Stimulated activated CD8-positive, alpha-beta memory T cell treated with anti-CD3 and anti-CD28 coated beads, Interleukin-15, amount 100 ng/mL, for 48 hours (primary cell): ENCODE measurements at places on chromosomes 3 and 15.

- DNase-seq: no peak
Observed at GRCh38 chr3:72044231-72044855, 259.4 kb upstream of the PROK2 start.

DNA sequence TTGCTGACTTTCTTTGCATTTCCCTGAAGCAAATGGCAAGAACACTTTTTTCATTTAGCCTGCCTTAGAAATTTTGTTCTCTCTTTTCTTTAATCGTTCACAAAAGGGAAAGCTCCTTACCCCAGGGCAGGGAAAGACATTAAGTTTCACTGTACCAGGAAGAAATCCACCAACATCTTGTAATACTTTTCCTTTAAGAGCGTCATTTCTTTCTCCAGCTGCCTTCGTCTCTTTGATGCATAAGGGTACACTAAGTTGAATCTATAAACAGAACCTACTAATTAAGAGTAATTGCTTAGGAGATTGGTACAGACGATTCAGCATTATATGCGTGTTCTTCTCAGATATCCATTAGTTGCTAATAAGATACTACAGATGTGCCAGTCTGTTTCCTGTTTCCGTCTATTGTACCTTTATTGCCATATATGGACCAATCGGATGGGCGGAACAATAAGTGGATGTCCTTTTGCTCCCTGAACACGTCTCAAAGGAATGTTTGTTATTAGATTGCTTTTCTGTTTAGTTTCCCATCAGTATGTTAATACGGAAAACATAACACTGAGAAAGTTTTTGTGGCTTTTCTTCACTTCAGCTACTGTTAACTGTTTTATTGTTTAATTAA, 276.7 kb upstream of the RARB start:
- DNase-seq: no peak

DNA sequence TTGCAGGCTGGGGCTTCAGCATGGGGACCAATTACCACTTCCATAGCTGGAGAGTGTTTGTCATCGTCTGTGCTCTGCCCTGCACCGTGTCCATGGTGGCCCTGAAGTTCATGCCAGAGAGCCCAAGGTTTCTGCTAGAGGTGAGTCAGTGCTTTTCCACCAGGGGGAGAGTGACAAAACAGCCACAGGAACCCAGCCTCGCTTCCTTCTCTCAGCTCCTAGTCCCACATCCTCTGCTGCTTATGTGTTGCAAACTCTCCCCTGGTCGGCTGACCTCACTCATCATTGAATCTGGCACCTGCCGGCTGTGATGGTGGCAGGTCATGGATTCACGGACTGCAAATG, 158.3 kb downstream of the SV2B start:
- no peak for DNase-seq

- DNase-seq: no peak
Observed at GRCh38 chr15:55685286-55685685, 57.7 kb downstream of the PRTG start.

- DNase-seq: no peak
Observed at GRCh38 chr3:149120051-149120972, 9.1 kb upstream of the HPS3 start.

DNA sequence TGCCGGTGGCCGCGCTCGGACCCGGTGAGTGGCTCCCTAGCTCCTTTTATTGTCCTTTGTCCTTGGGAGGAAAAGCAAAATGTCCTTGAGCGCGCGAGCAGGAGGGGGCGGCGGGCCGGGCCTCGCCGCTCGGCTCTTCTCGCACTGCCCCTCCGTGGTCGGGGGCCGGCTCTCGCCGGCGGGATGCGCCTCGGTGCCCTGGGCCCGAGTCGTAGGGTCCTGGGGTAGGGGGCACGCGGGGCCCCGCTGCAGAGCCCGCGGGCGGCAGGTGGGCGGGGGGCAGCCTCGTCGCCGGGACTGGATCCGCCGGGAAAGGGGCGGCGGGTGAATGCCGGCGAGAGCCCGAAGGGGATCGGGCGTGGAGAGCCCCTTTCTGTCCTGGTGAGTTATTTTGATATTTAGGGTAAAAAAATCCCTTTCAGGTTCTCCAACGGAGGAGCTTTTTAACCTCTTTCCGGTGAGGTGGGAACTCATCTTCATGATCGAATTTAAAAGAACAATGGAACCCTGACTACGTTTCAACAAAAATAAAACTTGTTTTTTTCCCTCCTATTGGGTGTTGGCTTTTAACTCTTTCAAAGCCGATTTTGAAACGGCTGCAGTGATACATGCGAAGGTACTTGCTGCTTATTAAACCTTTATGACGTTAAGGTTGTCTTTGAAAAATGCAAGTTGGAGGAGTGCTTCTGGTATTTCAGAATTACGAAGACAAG, 16.8 kb upstream of the CHD2 start:
- DNase-seq: no peak

DNA sequence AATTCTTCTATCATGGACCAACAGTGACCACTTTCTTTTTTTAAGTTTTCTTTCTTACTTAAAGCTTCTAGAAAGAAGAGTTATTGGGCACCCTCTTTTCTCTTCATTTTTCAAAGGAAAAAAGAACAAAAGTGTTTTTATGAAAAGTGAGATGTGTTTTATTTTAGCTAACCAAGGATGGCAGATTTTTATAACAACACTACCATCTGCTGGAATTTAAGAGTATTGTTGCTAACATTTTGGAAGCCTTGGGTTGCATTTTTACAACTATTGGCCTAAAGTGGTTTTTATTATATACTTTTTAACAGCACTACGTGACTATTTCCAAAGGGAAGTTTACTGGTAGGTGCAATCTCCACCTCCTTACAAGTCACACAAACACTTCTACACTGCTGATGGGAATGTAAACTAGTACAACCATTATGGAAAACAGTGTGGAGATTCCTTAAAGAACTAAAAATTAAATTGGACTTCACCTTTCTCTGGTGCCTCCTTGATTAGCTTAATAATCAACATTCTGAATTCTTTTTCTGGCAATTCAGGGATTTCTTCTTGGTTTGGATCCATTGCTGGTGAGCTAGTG, 237.7 kb upstream of the AGTR1 start:
- no peak for DNase-seq

DNA sequence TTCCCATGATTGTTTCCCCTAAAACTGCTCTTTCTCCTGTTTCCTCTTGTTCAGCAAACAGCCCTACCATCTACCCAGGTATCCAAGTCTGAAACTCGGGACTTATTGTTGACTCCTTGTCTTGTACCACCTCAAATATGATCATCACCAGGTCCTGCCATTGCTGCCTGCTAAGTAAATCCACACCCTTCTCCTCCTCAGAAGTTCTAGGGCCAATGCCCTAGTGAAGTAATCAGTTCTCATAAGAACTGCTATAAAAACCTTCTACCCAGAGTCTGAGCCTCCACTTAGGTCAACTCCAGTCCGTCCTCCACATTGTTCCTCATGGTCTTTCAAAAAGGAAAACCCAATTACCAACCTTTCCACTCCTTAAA, 77.0 kb upstream of the IL12A start:
- no peak for DNase-seq

- DNase-seq: no peak
Observed at GRCh38 chr3:37765591-37766488, 95.8 kb upstream of the CTDSPL start.

DNA sequence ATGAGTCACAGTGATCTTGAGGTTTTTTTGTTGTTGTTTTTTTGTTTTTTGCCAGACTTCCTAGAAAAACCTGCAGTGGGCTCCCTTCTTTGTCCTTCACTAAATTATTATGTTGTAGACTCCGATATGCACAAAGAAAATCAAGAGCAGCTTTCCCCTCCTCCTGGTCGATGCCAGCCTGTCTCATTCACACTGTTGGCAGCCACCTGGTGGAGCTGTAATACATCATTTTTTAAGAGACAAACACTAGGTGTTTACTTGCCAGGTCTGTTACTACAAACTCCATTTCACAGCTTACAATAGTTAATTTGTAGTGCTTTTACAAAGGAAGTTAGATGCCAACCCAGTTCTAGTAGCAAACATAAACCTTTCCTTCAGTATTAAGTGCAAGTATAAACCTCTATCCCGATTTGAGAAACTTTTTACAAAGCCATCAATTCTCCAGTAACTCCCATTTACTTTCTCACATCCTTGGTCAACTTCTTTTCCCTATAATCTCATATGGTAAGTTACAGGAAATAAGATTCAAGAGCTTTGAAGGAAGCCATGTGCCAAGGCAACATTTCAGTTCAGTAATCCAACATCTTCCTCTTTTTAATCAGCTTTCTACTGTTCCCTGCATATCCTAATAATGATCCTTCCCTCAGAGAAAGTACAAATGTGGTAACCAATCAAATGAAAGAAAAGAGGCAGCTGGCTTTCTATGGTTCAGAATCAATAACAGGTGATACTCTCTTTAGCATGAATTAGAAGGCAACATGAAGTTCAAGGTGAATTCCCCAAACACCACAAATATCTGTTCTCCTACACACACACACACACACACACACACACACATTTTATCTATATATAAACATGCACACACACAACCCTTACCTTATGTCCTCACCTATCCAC, 14.0 kb downstream of the AAGAB start:
- no peak for DNase-seq

DNA sequence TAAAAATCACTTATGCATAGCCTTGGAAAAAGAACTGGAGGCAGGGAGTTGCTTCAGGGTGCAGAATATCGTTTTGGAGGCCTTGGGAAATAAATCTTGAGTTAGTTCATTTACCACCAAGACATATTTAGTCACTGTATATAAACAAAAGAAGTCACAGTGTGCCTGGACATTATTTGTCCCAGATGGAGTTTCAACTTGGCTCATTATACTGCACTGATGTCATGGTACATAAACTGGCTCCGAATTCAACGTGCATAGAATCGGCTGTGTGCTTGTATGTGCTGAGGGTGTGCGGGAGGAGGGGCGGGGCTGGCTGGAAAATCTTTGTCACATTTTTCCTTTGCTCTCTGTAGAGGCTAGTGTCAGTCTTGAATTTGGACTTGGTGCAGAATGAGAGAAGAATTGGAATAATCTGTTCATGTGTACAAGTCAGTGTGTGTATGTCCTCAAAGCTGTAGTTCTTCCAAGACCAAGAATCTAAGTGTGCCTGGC, 86.6 kb downstream of the FNDC3B start:
- no peak for DNase-seq

GRCh38 chr3:149512073-149512782, 37.7 kb downstream of the TM4SF4 start:
- no peak for DNase-seq

DNA sequence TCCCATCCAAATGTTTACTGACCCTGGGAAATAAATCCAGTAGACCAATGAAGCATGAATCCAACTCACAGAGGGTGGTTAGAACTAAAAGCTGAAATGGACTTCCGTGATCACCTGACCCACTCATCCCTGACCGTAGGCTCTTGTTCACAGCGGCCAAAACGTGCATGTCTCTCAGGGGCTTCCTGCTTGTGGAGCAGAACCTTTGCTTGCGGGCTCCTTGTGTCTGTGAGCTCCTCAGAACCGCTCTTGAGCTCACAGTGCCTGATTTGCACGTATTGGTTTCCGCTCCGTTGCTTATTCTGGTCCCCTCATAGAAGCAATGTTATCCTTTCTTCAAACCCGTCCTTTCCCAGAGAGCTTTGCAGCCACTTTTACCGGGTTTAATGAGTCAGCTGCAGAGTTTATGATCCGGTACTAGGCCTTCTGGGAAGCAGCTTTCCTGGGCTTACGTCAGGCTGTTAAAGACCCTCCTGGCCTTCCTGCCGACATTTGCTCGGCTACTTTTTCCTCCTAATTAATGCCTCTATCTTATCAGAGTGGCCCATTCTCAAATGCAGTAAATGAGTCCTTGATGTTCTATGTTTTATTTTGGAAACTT, 35.4 kb downstream of the LIPC start:
- DNase-seq: no peak

DNA sequence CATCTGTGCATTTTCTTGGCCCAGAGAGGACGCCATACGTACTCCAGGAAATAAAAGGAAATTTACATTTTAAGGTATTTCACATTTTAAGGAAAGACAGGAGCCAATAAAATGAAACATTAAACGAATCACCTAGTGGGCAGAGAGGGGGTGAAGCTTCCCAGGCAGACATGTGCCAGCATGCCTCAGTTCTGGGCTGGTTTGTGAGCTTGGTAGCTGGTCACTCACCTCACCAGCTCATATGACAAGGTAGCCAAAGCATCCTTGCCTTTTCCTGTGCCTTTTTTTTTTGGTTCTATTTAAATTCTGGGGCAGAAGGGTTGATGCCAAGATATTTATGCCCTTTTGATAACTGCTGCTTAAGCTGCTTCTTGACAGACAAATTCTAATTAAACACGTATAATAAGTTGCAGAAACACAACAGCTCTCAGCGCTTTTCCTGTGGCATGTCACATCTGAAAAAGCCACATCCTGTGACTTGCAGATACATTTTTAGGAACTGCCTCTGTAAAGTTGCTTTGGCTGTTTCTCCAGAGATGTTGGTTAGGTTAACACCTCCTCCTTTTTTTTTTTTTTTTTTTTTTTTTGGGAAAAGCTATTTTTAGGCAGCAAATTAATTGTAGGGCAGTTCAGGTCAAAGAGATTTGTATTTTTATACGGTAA, 218.6 kb downstream of the PDCD6IP start:
- no peak for DNase-seq

- no peak for DNase-seq
Observed at GRCh38 chr15:45606413-45606812, 19.2 kb downstream of the BLOC1S6 start.

GRCh38 chr3:106126067-106126845, 257.4 kb upstream of the CBLB start:
- DNase-seq: no peak

DNA sequence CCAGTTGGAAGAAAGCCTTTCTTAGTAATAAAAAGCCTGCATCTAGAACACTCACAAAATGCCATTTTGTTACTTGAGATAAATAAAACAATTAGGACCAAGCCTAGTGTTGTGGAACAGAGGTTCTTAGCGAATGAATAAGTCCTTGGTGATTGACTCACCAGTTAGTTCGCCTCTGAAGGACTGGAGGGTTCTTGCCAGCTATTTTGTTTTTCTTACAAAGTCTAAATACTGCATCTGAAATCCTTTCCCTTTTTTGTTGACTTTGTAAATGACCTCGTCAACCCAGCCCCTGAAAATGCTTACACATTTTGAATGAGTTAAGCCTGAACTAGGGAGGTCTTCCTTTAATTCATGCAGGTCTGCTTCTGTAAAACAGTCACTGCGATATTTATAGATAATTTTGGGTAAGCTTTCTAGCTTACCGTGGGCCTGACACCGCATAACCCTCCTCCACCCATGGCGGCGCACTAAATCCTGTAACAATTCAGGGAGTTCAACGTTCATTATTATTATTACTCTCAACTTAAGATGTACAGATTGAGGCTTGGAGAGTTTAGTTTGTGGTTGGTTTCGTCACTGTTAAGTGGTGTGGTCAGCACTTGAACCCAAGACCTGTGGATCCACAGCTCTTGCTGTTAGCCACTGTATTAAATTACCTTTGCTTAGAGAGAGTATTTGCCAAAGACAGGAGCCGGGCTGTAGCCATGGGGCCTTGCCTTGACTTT, 45.0 kb upstream of the SACM1L start:
- no peak for DNase-seq

- DNase-seq: no peak
Observed at GRCh38 chr15:38844736-38845135, 280.1 kb upstream of the RASGRP1 start.

DNA sequence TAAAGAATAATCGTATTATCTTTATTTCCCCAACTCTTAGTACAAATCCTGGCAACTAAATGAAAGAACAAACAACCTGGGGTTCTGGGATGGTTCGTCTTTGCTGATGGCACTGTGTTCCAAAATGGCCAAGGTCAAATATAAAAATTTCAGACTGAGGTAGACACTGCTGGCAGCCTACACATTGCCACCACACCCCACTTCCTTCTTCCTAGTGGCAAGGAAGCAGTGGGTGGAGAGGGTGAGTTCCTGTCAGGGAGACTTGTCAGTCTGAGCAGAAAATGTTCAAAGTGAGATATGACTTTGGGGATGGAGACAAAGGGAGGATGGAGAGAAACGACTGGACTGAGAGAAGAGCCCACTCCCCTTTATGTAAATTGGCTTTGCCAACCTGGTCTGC, 69.6 kb downstream of the LMCD1 start:
- DNase-seq: no peak
